ENCODE measurements at places on chromosomes 11 and 22.

DNA sequence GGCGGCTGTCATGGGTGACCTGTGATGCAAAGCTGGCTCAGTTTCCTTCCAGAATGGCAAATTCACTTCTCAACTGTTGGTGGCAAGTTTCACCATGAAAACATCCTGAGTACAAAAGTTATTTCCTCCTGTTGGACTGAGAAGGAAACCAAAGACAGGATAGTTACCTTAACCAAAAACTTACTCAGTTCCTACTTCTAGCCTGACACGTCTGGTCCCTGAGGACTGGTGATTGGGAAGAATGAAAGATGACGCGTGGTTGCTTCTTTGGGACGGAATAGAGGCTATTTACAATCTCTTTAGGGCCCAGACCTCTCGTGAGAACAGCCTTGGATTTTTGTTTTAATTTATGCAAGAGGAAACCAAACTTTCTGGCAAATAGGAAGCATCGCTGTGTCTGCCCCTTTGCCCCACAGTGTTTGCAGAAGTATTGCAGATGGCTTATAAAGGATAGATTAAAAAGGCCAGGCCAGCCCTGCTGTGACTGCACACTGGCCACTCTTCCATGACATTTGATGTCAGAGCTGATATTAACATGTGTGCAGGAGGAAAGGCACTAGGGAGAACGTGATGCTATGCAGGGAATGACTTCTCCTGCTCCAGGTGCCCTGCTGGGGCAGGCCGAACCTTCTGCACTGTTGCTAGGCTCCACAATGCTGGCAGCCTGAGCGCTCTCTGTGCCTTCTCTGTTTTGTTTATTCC lies 7.6 kb downstream of the VPS26B start:
- DNase-seq = no peak

- DNase-seq = no peak
These were observed 40.4 kb downstream of the FLI1 start for GRCh38 chr11:128734103-128734831.

DNA sequence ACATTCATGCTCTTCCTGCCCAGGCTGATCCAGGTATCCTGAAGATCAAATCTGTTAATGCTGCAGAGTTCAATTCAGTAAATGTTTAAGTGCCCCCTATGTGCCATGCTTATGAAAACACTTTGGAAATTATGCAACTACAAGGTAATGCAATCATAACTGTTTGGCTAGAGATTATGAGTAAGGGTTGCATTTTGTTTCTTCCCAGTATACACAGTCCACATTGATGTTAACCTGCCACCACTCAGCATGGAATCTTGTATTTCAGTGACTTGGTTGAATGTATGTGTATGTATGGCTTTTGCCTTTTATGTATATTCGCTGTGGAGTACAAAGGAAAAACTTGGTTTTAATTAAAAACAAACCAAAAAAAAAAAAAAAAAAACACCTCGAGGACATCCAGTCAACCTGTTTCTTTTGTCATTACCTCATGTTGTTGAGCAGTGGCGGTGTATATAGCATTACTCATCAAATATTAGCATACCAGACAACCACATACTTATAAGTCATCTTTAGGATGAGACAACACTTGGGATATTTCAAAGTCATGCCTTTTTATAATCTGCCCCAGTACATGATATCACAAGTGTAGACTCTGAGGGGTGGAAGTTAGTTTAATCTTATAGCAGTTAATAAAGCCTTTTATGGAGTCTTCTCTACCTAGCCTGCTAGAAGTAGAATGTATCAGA lies 86.1 kb upstream of the HORMAD2 start:
- peak; percentile 55 for DNase-seq

DNA sequence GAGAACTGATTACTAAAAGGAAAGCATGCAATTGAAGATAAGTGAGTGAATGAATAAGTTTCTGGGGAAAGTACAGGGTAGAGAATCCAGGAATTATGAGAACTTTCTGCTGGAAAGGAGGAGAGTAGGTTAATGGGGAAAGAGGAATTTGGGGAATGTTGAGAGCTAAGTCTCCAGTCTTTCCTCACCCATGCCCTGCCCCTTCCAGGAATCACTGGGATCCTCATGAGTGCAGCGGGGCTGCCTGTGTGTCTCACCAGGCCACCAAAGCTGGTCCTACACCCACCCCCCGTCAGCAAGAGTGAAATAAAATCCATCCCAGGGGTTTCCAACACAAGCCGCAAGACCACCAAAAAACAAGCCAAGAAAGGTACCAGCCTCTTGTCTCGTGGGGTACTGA lies 17.0 kb downstream of the DTX4 start:
- DNase-seq = peak; percentile 19

DNA sequence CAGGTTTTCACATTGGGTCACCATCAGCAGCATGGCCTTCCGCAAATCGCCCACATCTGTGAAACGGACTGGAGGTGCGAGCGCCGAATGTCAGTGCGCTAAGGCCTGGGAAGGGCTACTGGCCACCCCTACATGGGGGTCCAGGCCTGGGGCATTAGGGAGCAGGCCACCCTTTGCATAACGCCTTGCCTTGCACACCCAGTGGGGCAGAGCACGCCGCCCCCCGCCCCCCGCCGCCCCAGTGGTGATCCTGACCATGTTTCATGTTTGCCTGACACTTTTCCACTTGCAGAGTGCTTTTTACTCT lies 2.6 kb downstream of the GRK2 start:
- DNase-seq = no peak

GRCh38 chr11:128765104-128765503 lies 71.2 kb downstream of the FLI1 start:
- DNase-seq = no peak

DNA sequence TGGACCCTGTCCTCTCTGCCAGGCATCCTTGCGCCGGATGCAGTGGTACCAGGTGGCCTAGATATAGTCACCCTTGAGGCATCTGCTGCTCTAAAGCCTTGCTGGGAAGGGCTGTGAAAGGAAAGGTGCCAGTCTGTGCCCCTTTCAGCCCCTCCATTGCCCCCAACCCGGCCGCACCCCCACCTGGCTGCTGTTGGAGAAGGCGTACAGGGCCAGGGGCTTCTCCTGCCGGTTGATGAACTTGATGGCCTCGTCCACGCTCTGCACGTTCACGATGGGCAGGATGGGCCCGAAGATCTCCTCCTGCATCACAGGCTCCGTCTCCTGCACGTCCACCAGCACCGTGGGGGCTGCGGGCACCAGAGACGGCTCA lies 10.2 kb downstream of the ALDH3B2 start:
- DNase-seq = no peak

DNA sequence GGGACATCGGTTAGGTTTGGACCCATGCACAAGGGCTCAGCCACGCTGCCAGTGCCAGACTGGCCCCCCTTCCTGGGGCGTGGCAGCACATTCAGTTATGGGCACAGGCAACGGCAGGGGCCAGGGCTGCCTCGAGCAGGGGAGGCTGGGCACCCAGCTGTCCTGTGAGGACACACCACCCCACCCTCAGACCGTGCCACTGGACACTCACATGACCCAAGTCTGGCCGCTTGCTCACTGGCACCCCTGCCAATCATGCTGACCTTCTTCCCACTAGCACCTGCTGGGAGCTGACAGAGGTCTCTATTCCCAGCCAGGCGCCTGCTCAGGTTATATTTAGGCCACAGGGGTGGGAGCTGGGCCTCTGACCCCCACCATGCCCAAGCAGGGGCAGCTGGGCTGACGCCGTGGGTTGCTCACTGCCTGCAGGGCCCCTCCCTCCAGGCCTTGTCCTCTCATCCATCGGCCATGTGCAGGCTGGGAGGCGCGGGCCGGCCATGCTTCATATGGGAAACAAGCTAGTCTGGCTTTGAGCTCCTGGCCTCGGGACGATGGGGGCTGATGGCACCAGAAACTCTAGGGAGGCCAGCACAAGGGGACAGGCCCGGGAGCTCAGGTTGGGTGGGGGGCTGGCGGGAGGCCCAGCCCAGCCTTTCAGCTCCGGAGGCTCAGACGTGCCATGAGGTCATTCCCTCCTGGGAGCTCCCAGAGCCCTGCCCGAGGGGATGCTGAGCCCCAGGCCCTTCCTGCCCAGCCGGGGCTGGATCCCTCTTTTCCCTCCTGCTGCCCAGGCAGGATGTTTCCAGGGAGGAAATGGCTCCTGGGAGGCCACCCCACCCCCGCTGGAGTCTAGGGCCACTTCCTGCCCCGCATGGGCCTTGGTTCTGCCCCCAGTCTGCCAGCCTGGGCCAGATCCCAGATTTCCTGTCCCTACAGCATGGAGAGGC lies 15.2 kb upstream of the TBX1 start:
- DNase-seq = no peak

GRCh38 chr22:32527756-32528155 lies 53.1 kb downstream of the FBXO7 start:
- DNase-seq = no peak

DNA sequence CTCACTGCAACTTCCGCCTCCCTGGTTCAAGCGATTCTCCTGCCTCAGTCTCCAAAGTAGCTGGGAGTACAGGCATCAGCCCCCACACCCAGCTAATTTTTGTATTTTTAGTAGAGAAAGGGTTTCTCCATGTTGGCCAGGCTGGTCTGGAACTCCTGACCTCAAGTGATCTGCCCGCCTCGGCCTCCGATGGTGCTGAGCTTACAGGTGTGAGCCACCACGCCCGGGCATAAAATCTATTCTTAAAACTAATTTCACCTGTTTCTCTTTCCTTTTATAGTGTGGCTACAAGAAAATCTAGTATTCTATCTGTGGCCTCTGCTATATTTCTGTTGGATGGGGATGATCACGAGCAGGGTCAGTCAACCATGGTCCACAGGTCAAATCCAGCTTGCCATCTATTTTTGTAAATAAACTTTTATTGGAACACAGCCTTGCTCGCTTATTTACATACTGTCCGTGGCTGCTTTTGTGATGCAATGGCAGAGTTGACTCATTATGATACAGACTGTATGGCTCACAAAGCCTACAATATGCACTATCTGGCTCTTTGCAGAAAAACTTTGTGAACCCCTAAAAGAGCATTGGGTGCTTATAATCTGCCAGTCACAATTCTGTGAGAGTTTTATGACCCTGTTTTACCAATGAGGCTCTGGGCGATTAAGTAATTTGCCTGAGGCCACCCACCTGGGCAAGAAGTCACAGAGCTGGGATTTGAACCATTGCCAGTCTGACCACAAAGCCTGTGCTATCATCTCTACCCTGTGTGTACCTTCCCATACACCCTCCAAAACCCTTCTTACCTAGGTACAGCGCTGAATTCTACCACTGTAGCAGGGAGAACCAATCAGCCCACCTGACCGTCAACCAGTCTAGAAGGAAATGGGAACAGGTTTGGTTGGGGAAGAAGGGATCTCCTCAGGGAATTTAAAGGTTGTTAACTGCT lies 28.3 kb downstream of the SLC1A2 start:
- DNase-seq = peak; percentile 15

DNA sequence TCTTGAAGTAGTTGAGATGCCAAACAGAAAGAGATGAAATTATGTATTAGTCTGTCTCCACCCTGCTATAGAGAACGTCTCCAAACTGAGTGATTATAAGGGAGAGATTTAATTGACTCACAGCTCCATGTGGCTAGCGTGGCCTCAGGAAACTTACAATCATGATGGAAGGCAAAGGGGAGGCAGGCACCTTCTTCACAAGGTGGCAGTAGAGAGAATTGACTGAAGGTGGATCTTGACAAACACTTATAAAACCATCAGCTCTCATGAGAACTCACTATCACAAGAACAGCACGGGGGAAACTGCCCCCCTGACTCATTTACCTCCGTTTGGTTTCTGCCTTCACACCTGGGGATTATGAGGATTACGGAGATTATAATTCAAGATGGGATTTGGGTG lies 794.0 kb downstream of the CNTN5 start:
- DNase-seq = no peak

DNA sequence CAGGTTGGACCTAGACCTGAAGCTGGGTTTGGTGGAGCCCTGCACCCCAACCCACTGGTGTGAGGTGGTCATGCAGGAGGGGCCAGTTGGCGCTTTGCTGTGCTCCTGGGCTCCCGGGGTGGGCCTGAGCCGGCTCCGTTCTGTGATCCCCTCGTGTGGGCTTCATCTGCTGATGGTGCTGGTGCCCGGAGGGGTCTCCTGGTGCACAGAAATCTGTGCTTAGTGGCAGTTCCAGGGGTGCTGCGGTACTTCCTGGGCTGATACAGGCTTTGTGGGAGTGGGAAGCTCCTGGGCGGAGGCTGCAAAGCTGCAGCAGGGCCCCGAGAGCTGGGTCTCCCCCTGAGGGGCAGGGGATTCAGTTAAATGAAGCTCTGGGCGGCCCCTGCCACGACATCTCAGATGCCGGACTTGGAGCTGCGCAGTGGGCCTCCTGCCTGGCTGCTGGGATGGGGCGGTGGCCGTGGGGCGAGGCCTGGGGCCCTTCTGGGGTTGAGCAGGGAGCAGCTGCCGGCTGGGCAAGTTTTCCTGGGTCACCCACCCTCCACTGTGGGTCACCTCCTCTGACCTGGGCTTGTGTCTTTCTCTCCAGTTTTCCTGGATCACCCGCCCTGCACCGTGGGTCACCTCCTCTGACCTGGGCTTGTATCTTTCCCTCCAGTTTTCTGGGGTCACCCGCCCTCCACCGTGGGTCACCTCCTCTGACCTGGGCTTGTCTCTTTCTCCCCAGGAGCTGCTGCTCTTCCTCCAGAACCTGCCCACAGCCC lies 410.5 kb downstream of the TBC1D22A start:
- no peak for DNase-seq

DNA sequence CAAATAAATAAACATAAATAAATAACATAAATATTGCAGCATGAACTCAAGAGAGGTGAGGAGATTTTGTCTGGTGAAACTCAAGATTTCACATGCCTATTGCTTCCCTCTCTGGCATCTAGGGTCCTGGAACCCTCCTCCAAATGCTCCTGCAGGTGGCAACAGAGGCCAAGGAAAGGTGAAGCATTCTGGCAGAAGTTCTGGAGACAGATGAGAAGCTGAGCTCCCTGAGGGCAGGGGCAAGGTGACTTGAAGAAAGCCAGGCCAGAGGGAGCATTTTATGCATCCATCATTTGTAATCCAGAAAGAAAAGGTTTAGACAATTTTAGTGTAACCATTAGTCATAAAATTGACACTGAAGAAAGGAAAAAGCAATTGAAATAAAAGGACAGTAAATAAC lies 64.9 kb downstream of the ENDOD1 start:
- DNase-seq = peak; percentile 64

GRCh38 chr11:8033305-8034105 lies 46.4 kb downstream of the EIF3F start:
- DNase-seq = peak; percentile 92

DNA sequence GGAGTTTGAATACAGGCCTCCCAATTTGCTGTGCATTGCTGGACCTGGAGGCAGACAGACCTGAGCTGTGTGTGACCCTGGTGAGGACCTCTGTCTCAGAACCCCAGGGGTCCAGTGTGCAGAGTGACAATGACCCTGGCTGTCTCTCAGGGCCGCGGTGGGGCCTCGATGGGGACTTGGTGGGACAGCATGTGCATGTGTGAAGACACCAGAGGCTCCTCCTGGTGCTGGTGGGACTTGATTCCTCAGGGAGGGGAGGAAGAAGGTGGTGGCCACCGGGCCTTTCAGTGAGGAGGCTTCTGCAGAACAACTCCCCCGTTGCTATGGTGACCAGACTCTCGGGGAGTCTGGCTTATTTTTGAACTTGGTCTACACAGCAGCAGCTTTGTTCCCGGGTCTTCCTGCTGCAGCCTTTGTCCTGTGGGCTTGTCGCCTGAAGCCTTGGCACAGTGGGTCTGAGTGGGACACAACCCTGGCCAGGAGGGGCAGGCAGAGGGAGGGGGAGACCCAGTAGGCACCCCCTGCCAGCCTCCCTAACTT lies 35.3 kb downstream of the MCM5 start:
- DNase-seq = no peak

All from GM03348 (cell line).